CD4-positive, alpha-beta T cell treated with Interleukin-4 for 4 hours (primary cell): ENCODE measurements at places on chromosomes 12 and 14.

DNA sequence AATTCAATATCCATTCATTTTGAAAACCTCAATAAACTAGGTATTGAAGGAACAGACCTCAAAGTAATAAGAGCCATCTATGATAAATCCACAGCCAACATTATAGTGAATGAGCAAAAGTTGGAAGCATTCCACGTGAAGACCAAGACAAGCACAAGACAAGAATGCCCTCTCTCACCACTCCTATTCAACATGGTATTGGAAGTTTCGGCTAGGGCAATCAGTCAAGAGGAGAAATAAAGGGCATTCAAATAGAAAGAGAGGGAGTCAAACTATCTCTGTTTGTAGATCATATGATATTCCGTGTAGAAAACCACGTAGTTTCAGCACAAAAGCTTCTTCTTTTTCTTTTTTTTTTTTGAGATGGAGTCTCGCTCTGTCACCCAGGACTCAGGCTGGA lies 550.3 kb downstream of the FSCB start:
- no peak for DNase-seq

- DNase-seq: no peak
These were observed 1.5 kb downstream of the CAPRIN2 start for GRCh38 chr12:30753233-30753632.

DNA sequence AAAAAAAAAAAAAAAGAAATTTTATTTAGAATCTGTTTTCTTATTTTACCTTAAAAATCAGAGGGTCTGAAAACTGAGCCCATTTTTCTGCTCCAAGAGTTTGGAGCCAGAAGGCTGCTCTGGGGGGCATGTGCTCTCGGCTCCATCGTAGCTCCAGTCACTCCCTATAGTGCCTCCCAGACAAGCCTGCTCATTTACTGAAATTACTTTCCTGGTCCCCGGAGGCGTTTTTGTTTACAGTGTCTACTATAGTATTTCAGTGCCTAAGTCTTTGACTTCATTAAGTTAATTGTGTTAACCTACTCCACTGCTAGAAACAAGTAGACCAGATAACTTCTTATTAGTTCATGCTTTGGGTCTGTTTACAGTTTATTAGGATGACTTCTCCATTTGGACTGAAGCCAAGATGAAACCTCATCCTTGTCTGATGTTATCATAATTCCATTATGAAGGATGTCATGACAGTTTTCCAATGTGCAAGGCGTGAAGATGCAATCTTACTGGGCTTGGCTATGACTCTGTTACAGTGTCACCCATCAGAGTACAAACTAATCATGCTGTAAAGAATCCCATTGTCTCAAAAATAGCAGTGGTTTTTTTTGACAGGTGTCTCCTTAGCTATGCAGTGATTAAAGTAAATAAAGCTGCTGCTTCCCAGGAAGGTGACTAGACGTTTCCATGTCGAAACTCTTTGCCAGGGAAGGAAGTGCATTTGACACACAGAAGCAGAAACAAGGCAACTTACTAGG lies 182.3 kb downstream of the TMEM132C start:
- no peak for DNase-seq

DNA sequence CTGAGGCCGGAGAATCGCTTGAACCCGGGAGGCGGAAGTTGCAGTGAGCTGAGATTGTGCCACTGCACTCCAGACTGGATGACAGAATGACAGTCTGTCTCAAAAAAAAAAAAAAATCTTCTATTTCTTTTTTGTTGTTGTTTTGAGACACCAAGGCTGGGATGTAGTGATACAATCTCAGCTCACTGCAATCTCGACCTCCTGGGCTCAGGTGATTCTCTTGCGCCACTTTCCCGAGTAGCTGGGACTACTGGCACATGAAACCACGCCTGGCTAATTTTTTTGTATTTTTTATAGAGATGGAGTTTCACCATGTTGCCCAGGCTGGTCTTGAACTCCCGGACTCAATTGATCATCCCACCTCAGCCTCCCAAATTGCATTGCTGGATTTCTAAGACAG lies 7.3 kb upstream of the SNRNP35 start:
- no peak for DNase-seq

GRCh38 chr14:63717702-63718101 lies 10.2 kb downstream of the SGPP1 start:
- DNase-seq: no peak

DNA sequence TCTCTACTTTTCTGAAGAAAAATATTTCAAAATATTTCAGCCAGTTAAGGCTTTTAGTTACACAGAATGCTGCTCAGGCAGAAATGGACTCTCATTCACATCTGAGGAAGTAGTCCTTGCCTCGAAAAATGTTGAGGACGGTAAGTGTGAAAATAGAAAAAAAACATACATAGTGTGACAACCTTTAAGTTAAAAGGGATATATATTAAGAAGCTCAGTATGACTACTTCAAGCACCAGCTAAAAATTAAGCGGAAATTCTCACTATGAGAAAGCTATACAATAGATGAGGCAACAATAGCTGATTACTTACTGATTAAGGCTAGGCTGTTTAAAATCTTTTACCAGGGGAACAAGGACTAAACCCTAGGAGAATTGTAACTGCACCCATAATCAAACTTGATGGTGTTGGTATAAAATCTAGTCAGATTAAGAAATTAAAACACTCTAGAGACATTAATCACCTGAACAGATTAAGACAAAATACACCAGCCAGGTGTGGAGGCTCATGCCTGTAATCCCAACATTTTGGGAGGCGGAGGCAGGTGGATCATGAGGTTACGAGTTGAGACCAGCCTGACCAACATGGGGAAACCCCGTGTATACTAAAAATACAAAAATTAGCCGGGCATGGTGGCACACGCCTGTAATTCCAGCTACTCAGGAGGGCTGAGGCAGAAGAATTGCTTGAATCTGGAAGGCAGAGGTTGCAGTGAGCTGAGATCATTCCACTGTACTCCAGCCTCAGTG lies 53.9 kb downstream of the HNRNPC start:
- no peak for DNase-seq

DNA sequence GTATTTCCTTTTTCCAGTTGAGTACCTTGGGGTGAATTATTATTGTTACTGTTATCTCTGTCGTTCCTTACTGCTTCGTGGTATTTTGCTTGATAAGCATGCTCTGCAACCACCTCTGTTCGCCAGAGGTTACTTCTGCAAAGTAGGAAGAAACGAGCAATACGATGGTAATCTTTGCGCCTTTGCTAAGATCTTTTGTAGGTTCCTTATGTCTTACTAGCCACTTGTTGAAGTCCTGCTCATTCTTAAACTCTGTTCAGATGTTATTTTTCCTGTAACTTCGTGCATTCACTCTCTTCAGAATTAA lies 729 bp upstream of the M6PR start:
- DNase-seq: no peak

DNA sequence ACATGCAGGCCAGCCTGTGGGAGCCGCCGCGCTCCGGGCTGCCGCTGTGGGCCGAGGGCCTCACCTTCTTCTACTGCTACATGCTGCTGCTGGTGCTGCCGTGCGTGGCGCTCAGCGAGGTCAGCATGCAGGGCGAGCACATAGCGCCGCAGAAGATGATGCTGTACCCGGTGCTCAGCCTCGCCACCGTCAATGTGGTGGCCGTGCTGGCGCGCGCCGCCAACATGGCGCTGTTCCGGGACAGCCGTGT lies 2.9 kb downstream of the TMEM121 start:
- no peak for DNase-seq

- DNase-seq: no peak
These were observed 1.1 kb upstream of the NDUFA12 start for GRCh38 chr12:95004610-95005009.

DNA sequence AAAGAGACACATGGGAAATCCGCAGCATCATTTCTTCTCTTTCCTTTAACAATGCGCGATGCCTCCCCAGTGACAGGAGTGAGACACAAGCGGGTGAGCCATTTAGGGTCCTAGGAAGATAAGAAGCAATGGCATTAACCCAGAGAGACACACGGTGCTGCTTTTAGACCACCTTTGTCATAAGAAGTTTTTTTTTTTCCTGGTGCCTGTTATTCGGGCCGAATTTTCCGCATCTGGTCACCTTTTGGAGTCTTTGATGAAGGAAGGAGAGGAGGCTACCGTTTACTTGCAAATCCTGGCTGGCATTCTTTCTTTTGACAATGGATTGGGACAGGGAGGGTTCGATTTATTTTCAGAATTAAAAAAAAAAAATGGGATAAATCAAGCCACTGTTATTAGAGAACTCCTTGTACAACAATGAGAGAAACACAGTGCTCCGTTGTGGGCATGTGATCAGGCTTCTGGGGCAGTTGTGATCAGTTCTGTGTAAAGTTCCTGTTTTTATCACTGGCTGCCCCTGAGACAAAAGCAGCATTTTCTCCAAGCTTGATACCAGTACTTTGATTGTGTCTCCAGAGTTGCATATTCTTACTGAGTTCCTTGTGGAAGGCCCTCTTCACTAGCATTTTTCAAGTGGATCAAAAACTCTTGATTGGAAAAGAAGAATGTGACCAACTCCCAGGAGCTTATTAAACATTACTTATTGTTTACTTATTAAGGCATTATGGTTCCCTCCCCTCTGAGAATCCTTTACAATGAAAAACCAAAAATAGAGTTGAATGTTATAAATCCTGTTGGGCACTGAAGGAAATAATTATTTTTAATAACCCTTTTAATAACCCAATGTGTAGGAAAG lies 1.1 kb downstream of the DIP2B start:
- DNase-seq: no peak

DNA sequence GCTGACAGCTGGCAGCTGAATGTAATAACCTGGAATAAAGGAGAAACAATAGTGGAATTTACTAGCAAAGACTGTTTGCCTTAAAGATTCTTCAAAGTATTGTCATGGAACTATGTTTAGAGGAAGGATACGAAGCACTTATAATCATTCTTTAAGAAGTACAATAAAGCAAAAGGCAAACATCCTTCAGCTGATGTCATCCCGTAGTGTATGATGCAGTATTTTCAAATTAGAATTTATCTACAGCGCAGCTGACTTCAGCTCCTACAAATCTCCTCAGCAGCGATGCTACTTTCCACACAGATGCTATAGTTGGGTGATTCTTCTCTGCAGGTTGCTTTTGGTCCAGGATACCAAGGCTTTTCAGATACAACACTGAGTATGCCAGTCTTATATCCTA lies 31.5 kb downstream of the CLEC1A start:
- no peak for DNase-seq

DNA sequence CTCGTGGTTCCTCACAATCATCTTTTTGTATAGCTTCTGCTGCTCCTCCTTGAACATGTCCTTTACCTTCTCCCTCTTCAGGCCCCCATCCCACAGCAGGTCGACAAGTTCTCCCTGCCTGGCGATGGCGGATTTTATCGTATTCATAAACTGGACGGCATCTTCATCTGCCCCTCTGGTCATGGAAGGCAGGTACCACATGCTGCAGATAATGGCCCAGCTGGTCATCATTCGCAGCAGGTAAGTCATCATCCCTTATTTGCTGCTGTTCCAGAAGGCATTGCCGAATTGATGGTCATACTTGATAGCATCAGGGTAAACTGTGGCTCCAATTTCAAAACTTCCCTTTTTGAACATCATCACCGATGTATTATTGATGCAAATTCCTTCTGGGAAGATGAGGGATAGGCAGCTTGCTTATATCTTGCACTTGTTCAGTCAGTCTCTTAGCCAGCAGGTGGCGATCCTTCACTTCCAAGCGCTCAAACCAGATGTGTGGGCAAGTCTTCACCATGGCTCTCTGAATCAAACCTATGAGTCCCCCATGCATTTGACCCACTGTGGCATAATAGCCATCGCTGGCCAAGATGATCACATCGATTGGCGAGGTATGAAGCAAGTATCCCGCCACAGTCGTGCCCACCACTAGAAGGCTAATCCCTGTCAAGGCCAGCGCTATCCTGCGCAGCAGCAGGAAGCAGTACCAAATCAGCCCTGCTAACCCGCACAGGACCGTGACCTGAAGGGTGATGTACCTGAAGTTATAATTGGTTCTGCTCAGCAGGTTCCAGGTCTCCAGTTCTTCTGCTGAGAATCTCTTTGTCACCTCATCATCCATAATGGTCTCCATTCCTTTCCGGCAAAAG lies 381.5 kb upstream of the STXBP6 start:
- no peak for DNase-seq

DNA sequence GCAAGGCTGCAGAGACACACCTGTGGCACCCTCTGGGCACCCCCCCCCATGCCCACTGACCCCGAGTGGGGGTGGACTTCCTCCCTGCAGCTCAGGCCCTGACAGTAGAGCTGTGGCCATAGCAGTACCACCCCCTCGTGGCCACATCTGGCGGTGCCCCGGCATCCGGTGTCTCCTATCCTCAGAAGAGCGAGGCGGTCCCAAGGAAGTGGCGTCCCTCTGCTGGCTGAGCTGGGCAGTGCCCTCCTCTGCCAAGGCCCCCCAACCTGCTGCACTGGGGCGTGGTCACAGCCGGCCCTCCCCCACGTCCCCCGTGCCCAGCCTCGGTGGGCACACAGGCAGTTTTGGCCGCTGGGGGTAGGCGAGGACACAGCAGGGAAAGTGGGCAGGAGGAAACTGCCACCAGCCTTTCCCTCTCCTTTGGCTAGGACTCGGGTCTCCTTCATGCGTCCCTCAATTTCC lies 6.0 kb upstream of the SLC6A12 start:
- DNase-seq: peak; percentile 4

DNA sequence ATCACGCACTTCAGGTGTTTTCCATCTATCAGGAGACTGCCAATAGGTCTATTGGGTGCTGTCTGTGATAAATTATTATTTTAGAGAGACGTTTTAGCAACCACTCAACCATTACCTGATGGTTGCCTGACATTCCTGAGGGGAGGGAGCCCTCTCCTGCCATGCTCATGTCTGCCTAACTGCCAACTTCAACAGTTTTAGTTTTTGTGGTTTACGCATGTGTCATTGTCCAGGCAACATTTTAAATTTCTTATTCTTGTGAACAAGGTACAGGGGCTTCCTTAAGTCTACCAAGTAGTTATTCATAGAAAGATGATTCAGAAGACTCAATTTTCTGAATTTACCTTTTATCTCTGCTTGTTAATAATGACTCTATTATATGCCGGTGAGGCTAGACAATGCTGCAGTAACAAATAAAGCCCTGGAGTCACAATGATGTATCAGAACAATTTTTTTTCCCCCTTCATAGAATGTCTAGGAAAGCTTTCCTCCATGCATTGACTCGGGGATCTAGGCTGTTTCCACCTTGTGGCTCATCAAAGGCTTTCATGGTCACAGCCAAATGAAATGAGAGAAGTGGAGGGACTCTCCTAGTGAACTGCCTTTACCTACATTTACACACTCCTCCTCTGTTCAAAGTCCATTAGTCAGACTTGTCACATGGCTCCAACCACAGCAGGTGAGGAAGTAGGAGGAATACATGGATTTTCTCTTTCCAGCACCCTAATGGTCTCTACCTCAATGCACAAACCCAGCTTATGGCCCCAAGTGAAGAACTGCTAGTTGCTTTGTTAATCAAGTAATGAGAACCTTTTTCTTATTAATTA lies 225.8 kb downstream of the CRADD start:
- no peak for DNase-seq
